ENCODE measurements at places on chromosomes 6 and 20.

- DNase-seq, result no peak
Observed at GRCh38 chr6:123316733-123317323, 319.9 kb downstream of the TRDN start.

DNA sequence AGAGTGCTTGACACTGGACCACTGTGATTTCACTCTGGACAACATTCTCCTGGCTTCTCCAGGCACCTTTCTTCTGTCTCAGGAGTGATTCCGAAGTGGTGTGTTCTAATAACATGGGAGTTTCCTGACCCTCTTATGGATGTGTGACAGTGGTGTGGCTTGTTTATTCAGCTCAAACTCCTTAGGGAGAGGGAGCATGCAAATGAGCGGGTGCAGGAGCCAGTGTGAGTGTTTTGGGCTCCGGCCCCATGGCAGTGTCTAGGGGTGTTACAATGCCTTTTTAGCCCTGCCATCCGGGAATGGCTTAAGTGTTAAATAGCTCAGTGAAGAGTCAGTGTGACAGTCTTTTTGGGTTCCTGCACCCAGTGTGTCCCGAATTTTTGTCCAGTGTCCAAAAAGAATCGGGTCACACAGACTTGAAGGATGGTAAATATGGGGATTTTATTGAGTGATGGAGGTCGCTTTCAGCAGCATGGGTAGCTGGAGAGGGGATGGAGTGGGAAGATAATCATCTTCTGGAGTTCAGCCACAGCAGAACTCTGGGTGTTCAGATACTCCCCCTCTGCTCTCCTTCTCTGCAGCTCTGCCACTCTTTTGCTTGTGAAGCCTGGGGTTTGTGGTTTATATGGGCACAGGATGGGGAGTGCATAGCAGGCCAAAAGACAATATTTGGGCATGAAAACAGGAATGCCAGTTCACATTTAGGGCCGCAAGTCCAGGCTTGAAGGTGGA, 928.9 kb upstream of the CITED2 start:
- DNase-seq, result no peak

DNA sequence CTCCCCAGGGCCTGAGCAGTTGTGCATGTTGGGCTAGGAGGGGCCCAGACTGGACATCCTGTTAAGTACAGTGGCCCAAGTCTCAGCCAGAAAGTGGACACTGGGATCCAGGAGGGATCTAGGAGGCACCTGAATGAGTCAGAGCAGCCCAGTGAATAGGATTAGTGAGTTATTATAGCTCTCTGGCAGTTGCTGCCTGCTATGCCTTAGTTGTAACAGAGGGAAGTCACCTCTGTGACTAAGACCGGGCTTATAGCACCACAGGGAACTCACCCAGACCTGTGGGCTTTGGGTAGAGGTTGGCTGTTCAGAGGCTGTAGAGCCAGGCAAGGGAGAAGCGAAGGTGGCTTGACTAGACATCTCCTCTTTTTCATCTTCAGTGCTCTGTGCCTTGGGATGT, 39.0 kb upstream of the AAR2 start:
- no peak for DNase-seq

DNA sequence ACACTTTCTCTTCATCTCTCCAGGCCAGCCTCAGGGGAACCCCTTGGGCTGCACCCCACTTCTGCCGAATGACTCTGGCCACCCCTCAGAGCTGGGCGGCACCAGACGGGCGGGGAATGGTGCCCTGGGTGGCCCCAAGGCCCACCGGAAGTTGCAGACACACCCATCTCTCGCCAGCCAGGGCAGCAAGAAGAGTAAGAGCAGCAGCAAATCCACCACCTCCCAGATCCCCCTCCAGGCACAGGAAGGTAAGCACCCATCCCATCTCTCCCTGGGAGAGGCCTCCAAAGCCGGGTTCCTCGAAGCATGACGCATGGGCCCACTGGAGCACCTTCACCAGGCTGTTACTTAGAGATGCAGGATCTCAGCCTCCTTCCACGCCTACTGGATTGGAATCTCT, 11.3 kb downstream of the MDFI start:
- DNase-seq, result no peak

- DNase-seq, result no peak
Observed at GRCh38 chr20:1788044-1788443, 107.2 kb upstream of the SIRPA start.

DNA sequence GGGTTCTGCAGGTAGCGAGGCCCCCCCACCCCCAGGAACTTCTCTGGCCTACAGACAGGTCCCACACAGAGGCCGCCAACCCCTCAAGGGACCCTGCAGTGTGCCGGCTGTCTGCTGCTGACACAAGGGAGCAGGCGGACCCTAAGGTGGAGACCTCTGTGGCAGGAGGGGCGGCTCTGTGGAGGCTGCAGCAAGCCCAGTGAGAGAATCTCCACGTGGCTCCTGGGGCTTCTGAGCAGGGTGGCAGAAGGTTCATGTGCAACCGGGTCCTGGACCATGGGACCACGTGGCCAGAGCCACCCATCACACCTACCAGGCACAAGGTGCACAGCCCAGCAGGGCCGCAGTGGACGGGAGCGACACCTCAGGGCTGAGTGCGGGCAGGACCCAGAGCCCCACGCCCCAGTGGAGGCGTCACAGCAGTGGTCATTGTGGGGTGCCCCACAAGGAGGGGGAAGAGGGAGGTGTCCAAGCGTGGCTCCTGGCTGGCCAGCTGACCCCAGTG, 4.3 kb downstream of the ARFRP1 start:
- no peak for DNase-seq

DNA sequence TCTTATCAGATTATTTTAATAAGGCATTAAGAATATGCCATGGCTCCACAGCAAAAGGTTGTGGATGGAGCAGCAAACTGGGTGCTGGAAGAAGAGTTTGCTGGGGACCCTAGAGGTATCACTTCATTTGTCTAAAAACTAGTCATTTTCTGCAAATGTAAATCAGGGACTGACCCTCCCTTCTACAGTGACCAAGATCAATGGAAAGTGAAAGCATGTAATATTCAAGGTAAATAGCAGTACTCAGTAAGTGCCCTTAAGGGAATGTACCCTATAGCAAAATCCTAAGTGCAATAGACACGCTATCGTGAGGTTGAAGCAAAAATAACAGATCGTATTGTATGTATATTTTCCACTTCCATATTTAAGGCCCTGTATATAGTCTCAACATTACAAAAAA, 38.7 kb downstream of the TRDN start:
- no peak for DNase-seq

- no peak for DNase-seq
Observed at GRCh38 chr20:19907326-19908056, 109.7 kb upstream of the NAA20 start.

- DNase-seq, result no peak
Observed at GRCh38 chr6:156825475-156825874, 48.3 kb downstream of the ARID1B start.

- no peak for DNase-seq
Observed at GRCh38 chr20:62457098-62457497, 18.7 kb downstream of the GATA5 start.

DNA sequence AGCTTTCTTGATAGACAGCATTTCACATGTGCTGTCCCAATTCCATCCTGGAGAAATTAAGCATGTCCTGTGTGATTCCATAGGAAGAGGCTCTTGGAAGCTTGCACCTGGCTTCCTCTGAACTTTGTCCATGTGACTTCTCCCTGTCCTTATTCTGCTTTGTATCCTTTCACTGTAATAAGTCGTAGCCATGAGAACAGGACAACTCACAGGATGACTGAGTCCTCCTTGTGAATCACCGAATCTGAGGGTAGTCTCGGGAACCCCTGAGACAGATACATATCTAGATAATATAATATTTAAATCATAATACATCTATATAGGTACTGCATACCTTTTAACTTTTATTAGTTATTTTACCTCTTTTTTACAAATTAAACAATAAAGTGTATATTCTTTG, 156.7 kb upstream of the THEMIS start:
- DNase-seq, result no peak

GRCh38 chr6:115729036-115729435, 331.7 kb downstream of the FRK start:
- no peak for DNase-seq

GRCh38 chr6:152206072-152206818, 398.8 kb downstream of the ESR1 start:
- no peak for DNase-seq

All from stimulated activated CD8-positive, alpha-beta memory T cell treated with anti-CD3 and anti-CD28 coated beads, Interleukin-4, amount 100 ng/mL, for 1 hour (primary cell).